T47D (cell line): ENCODE measurements at places on chromosomes 11 and 22.

- no peak for DNase-seq
These were observed 501 bp downstream of the CD151 start for GRCh38 chr11:833114-833791.

DNA sequence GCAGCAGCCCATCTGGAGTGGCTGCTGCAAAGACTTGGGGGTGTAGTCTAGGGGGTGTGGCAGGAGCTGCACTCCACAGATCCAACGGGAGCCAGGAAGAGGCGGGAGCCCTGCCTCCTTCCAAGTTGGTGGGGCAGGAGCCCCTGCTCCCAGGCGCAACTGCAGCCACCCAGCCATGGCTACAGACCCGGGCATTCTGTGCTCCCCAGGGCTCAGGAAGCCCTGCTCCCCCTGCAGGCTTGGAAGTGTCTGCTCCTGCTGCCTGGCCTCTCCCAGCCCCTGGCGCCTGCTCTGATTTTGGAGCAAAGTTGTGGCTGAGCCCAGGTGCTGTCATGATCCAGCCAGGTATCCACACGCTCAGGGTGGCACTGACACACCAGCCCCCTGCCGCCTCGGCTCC, 58.5 kb downstream of the CCDC34 start:
- no peak for DNase-seq

DNA sequence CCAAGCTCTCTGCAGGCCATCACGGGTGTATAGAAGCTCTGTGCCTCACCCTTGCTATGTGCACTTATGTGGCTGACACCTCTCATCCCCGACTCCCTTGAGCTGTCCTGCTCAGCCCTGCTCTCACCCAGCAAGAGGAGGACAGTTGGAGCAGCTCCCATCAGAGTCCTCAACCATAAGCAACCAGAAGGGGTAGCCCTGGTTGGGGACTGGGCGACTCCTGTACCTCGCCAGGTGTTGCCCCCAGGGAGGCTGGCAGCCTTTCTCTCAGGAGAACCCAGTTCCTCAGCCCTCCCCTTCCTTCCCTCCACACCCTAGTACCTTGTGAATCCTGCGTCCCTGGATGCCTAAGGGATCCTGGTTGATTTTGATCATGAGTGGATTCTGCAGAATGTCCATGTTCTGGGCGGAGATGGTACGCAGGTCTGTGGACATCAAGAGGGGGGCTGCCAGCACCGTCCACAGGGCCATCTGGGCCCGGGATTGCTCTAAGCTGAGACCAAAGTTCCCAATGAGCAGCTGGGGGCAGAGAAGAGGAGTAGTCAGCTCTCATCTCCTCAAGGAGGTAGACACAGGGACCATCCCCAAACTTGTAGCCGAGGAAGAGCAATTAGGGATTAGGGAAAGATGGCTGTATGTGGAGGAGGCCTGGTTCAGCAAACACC, 8.0 kb downstream of the NAGA start:
- DNase-seq, result no peak

GRCh38 chr11:107864591-107864990, 6.0 kb upstream of the SLC35F2 start:
- DNase-seq, result no peak

DNA sequence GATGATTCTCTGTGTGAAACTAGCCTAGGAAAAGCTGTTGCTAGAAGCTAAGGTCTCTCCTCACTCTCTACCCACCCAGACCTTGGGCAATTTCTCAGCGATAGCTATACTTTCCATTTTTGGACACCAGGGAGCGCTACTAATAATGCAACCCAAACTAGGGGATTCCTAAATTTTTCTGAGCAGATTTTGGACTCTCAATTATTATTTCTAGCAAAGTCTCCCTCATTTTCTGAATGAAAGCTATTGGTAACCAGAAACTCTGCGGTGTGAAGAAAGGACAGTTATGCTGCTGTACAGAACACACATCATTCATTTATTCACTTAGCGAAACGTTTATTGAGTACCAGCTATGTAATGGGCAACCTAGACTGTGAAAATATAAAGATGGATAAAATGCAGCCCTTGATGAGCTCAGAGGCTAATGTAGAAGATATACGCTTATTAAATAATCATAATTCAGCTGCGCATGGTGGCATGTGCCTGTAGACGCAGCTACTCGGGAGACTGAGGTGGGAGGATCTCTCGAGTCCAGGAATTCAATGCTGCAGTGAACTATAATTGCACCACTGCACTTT, 6.1 kb upstream of the STIM1 start:
- peak; percentile 54 for DNase-seq

GRCh38 chr22:33006220-33006954, 51.8 kb downstream of the SYN3 start:
- no peak for DNase-seq

DNA sequence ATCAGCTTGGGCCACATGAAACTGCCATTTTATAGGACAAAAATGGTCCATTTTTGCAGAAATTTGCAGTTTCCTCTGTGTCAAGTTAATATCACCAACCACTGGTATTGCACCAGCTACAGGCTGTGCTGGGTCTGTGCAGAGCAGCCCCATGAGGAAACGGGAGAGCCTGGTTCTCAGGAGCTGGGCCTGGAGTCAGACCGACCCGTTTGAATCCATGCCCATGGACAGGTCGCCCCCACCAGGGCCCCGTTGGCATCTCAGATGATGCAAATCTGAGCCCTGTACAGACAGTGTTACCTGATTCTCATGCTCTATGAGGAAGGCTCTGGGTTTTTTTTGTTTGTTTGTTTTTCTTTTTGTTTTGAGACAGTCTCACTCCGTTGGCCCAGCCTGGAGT, 9.8 kb upstream of the SEC14L6 start:
- DNase-seq, result no peak

DNA sequence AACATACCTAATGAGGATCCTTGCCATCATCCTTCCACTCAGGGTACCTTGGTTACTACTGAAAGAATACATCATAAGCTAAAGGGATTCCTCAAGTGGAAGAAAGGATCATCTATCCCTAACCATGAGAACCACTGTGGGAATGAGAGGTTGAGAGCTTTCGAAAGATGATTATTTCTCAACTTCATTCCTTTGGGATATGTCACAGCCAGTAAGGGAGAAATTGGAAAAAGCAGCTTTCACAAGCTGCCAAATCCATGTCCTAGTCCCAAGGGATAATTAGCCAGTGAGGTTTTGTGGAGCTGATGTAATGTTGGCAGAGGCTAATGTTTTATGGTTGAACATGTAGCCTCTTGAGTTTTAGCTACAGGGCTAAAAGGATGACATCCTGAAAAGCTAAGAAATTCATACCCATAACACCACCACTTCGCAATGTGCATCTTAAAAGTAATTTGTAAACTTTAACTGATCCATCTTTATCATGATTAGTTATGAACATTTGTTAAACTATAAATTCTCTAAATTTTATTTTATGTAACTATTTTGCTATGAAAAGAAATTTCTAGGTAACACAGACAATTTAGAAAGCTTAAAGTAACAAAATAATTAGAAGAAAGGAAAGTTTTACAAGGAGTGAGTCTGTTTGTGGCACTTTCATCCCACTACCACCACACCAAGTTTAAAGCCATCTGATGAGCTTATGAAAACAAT, 123.9 kb downstream of the MRTFA start:
- no peak for DNase-seq

DNA sequence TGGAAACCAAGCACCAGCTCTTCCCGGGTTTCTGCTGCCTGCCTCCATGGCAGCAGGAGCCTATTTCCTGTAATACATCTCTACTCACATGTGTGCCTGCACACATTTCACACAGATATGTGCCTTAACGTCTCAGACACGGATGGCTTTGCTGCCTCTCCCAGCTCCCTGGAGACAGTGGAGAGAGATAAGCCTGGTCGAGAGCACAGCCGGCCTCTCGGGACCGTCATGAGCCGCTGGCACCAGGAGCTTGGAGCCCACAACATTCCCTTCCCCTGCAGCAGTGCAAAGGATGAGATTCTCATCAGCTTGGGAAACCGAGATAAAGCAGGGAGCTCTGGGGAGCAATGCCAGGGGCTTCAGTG, 587.7 kb downstream of the BRD1 start:
- no peak for DNase-seq

GRCh38 chr11:66315921-66316811, 678 bp downstream of the CD248 start:
- no peak for DNase-seq

- no peak for DNase-seq
These were observed 539.3 kb upstream of the B3GAT1 start for GRCh38 chr11:134951305-134951700.

GRCh38 chr11:2740275-2740940, 40.6 kb upstream of the KCNQ1OT1 start:
- DNase-seq, result no peak

- DNase-seq, result no peak
These were observed 5.5 kb downstream of the OPCML start for GRCh38 chr11:133526790-133527189.

- DNase-seq, result peak; percentile 61
These were observed at the start of gene KDELR3 for GRCh38 chr22:38467904-38468442. TSS of gene KDELR3 (plus strand) at chr22:38468096. CDS start at chr22:38468234, 138 bp downstream.

DNA sequence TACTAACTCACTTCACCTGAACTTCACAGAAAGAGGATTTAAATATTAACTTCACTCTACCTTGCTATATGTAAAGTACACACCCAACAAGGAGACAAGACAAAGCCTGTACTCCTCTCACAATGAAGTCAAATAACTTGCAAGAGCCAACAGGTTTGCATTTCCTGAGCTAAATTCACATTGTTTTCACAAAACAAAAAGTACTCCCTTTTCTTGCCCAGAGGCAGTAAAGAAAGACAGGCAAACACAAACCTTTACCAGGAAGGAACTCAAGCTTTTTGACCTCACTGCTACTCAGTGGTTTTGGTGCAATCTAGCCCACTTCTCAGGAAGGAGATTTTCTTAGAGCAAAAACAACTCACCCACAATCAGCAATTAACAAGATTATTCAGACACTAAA, 15.7 kb downstream of the USP28 start:
- peak; percentile 12 for DNase-seq

- no peak for DNase-seq
These were observed 12.7 kb downstream of the CD6 start for GRCh38 chr11:60984149-60984548.

DNA sequence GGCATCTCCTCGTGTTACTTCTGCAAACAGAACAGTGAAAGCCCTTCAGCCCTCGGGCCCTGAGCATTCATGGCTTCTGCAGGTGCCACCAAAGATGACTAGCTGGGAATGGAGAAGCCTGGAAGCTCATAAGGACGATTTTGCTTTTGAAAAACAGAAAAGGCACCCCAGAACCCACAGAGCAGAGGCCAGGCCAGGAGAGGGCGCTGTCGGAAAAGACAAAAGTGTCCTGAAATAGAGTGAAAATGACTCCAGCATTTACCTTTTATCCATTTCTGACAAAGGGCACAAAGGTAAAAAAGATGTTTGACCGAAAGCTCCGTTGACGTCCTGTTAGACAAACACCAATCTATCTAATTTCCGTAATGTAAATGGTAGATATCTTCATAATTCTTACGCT, 37.6 kb downstream of the ZNF195 start:
- DNase-seq, result peak; percentile 66

GRCh38 chr11:119356349-119357031, 10.0 kb upstream of the MFRP start:
- DNase-seq, result peak; percentile 86

DNA sequence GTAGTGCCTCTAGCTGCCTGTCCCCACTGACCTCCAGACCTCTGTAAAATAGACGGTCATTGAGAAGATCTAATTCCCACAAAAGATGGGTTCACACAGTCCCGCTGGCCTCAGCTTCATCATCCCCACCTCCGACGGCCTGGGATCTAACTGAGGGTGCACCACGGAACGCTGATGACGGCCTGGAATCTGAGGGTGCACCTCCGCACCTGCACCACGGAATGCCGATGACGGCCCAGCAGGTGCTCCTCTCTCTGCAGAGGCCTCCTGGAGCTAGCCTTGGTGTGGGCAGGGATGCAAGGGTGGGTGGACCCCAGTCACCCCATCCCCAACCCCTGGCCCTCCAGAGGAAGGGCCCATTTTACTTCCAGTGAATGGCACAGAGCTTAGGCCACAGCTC, 77.3 kb downstream of the PHF21B start:
- no peak for DNase-seq

GRCh38 chr11:19253817-19254216, 13.1 kb upstream of the E2F8 start:
- DNase-seq, result no peak

DNA sequence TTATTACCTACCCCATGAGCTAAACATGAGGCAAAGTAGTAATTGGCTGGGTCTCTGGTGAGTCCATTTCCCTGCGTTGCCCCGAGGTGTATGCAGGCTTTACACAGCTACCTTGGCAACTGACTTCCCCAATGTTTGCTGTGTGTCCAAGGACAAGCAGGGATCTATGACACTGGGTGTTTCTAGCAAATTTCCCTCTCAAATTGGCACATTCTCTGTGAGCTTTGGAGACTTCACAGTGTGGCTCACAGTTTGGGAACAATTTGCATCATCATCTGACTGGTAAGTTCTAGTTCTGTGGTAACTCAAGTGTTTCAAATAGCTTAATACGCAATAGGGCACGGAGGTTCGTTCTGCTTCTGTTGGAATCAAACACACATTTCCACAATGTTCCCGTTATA, 12.5 kb downstream of the NNMT start:
- DNase-seq, result no peak

- DNase-seq, result peak; percentile 73
These were observed 548 bp downstream of the FDXACB1 start for GRCh38 chr11:111878385-111878848.

GRCh38 chr11:65419772-65420481, 2.7 kb upstream of the NEAT1 start:
- DNase-seq, result peak; percentile 81

- no peak for DNase-seq
These were observed 14.3 kb upstream of the CRY2 start for GRCh38 chr11:45832811-45833441.

DNA sequence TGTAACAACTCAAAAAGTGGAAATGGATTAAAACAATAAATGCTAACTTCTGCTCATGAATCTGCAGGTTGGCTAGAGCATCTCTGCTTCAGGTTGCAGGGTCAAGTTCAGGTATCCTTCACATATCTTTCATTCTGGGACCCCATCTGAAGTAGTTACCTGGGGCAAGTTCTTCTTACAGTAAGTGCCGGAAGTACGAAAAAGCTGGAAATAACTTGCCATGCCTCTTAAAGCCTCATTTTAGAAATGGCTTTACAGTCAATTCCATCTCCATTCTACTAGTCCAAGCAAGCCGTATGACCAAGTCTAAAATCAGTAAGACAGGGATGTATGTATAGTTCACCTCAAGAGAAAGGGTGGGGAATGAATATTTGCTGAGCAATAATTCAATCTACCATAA, 93.7 kb downstream of the FCHSD2 start:
- DNase-seq, result no peak

GRCh38 chr22:40404251-40405177, 34.1 kb downstream of the SGSM3 start:
- DNase-seq, result no peak

DNA sequence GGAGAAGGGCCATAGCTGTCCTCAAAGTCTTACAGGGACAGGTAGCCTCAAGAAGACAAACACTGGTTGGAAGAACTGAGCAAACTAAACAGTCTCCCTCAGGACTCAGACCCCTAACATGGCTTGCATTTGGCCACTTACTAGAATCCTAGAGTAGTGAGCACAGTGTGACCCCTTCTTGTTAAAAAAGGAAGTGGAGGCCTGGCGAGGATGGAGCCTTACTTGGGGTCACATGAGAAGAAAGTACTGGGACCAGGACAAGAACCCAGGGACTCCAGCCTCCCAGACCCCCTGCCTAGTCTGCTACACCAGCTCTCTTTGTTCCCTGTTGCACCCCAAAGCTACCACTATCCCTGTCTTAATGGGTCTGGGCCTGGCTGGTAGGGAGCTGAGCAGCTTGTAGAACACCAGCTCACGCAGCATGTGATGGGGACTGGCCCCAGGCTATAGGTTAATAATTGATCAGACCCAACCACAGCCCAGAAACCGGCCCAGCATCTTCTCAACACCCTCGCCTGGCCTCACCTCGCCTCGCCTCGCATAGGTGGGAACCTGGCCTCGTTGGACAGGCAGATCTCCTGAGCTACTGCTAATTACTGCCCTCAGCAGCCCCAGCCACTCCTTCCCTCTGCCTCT, 17.6 kb downstream of the DGAT2 start:
- DNase-seq, result no peak
